Left forelimb (tissue), 1 donor: ENCODE measurements at places on chromosomes 4 and X.

DNA sequence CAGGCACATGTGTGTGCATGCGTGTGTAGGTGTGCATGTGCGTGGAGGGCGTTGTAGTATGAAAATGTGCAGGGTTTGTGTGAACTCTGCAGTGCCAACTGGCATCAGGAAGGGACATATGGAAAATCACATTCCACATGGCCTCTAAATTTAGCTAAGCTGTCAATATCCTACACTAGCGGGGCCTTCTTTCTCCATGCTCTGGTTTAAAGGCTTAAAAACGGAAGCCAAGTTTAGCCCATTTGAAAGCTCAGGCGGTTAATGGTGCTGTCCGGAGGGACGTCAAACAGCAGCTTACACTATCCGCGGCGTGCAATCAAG is 144.1 kb upstream of the NOCT start:
- DNase-seq: no peak

- no peak for DNase-seq
Measured at GRCh38 chr4:122360754-122361153, 18.1 kb upstream of the ADAD1 start.

DNA sequence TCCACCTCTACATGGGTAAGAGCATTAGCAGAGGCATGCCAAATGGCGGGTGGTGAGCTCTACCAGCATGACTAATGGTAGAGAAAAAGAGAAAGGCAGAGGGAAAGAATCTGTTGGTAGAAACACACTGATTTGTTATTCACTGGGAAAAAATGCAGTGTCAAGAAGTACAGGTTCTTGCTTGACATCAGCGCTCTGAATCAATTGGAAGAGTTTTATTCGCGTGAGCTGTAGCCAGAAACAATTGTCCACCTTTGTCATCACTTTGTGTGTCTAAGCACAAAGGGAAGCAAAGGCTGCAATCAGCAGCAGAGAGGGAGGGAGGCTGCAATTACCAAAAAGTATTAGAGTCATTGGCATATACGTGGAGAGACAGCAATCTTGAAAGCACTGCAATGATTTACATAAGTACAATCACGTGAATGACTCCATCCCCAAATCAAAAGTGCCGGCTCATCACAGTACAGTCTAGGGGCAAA is 67.7 kb upstream of the HS3ST1 start:
- no peak for DNase-seq

DNA sequence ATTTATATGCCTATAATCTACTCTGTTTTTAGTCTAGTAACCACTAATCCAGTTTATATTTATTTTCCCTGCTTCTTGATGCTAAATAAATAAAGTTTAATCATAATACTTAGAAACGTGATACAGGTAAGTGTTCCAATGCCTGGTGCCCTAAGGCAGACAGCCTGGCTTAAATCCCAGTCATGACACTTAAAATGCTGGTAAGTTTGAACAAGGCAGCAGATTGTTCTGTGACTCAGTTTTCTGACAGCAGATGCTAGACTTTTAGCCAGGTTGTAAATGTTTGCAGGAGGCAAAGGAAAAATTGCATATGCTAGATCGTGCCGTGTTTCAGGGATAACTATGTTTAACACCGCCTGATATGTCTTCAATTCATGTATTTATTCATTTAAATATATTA is 2661.6 kb downstream of the PCDH7 start:
- DNase-seq: no peak

DNA sequence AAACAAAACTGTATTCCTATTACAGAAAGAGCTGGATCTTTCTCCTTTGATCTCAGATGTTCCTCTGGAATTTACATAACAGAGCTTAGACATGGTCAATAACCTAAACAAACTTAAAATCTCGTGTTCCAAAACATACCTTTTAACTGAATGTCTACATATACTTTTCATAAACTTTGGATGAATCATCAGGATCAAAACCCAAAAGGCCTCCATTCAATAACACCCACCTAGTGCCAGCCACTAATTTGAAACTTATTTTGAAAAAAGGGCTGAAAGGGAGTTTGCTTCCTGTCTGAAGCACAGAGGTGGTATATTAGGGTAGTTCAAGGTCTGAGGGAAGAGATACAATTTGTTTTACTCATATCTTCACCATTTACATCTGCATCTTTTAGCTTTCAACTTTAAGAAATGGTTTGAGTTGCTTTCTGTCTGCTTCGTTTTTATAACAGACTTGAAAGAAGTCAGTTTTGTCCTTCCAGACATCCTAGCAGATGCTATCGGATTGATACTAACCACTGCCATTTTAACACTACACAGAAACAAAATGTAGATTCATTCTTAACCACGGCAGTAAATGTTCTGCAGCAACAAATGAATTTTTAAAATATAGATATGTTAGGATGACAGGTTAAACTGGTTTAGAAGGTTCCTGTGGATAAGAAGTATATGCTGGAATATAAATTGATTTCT is 242.8 kb upstream of the DKK2 start:
- no peak for DNase-seq

DNA sequence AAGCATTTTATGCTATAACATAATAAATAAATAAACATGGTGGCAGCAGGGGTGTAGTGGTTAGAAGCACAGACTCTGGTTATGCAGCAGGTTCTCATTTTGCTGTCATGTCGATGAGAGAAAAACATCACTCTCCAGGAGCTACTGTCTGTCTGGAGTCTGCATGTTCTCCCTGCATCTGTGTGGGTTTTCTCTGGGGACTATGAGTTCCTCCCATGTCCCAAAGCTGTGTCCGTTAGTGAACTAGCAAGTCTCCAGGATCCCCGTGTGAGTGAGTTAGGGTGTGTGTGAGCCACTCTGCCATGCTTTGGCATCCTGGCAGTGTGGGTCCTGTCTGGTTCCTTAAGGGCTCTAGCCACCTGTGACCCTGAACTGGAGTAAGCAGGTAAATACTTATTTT is 585.6 kb upstream of the AGA start:
- no peak for DNase-seq

DNA sequence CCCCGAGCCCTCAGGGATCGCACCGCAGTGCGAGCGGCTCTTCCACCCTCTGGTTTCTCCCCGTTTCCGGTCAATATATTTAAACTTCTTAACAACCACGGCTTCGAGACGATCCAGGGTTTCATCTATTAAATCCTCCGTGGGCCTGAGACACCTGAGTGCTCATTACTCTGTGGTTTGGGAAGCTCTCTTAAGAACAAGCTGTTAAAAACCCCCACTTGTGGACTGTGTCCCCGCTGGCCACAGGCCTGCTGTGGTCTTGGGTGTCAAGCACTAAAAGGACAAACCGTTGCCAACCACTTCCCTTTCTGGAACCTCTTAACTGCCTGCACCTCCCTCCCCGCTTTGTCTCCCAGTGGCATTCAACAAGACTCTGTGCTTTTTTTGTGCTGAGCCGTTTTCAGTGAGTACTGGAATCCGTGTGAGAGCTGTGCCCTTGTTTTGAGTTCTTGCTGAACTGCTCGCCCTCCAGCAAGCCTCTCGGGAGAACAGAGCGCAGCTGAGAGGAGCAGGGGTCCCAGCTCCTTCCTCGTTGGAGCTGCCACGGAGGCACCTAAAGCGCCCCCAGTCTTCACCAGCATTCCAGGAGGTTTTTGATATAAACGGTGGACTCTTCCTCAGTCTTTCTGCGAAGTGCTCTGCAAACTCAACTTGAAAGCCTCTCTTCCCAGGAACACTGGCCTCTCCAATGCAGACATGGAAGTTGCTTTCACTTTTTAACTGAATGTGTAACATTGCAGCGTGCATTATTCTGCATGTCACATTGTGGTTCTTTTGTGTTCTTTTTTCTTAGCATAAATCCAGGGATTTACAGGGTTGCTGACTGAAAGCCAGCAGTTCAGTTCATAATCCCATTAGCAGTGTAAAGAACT is 691 bp upstream of the IGFBP7 start:
- DNase-seq: peak; percentile 73

- DNase-seq: no peak
Measured at GRCh38 chr4:10893395-10893794, 208.8 kb upstream of the CLNK start.

GRCh38 chr4:165692082-165692481 is 181.0 kb upstream of the TLL1 start:
- DNase-seq: no peak

DNA sequence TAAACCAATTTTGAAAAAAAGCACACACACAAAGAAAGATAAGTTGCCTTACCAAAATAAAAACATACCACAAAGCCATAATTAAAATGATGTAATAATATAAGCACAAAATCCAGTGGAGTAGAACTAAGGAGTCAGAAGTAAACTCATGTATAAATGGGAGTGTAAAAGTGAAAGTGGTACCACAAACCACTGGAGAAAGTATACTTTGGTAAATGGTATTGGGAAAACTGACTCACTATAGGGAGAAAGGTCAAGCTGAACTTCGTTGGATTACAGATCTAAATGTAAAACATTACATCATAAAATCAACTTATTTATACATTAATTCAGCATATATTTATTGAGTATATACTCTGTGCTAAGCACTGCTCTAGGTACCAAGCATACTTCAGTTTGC is 46.3 kb upstream of the HHIP start:
- DNase-seq: no peak

DNA sequence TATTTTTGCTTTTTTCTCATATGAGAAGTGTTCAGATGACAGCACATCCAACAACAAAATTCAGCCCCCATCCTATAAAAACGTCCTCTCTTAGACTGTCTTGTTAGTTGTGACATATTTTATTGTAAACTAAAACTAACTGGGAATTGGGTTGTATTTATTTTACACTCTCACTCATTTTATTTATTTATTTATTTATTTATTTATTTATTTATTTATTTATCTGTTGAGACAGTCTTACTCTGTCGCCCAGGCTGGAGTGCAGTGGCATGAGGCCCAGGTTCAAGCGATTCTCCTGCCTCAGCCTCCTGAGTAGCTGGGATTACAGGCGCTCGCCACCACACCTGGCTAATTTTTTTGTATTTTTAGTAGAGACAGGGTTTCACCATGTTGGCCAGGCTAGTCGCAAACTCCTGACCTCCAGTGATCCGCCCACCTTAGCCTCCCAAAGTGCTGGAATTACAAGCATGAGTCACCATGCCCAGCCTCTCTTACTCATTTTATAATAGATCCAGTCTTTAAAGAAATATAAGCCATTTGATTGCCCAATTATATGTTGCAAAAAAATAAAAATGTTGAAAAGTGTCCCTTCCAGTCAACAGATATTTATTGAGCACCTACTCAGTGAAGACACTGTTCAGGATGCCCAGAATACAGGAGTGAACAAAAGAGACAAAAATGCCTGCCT is 44.6 kb downstream of the PALLD start:
- DNase-seq: no peak

- no peak for DNase-seq
Measured at GRCh38 chrX:72306085-72306801, 529 bp upstream of the CITED1 start.

DNA sequence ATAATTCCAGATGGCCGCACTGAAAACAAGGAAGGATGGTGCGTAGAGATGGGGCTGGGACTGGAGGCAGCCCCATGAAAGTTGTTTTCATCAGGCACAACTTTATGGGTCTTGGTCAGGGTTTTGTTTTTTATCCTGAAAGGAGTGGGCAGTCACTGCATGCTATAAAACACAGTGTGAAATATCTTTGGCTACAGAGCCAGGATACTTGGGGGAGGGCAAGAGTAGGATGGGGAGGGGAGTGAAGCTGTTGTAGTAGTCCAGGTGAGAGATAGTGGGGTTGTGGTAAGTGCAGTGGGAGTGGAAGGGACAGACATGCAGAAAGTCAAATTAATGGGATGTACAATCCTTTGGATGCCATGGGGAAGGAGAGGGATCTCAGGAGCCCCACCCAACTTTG is 56.5 kb downstream of the PTTG2 start:
- no peak for DNase-seq

- no peak for DNase-seq
Measured at GRCh38 chr4:137367620-137368019, 164.7 kb downstream of the PCDH18 start.

- no peak for DNase-seq
Measured at GRCh38 chrX:1904663-1905218, 289.9 kb downstream of the ASMT start.

GRCh38 chr4:138010639-138011038 is 231.5 kb downstream of the SLC7A11 start:
- DNase-seq: no peak

DNA sequence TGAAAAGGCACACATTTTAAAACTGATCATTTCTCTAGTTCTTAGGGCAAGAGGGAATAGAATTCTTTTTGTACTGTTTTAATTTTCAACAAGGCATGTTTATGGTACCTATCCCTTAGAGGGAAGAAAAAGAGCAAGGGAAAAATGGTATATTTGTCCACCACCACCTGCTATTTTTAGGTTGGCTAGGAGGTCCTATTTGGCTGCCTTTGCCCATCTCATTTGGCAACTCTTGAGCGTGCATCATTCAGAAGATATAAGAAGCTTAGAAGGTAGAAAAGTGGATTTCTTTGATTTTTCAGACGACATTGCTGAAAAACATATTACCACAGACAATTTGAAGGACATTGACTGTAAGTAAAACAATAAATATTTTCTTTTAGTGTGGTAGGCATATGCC is 69.0 kb downstream of the DCK start:
- DNase-seq: no peak

GRCh38 chr4:3515646-3516045 is 16.6 kb downstream of the LRPAP1 start:
- DNase-seq: no peak

- no peak for DNase-seq
Measured at GRCh38 chr4:186780291-186781031, 56.8 kb upstream of the FAT1 start.

- no peak for DNase-seq
Measured at GRCh38 chr4:62898115-62898514, 1511.1 kb downstream of the TECRL start.

DNA sequence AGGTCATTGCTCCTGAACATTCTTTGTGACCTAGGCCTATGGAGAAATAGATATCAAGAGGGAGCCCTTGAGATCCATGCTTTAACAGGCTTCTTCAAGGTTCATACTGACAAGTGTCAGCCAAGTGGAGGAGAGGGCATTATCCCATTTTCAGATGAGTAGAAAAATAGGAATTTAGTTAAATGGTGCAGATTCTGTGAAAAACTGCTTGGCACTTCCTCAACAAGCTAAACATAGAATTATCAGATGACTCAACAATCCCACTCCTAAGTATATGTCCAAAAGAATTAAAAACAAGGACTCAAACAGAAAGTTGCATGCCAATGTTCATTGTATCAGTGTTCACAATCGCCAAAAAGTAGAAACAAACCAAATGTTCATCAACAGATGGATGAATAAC is 43.8 kb upstream of the KCNIP4 start:
- no peak for DNase-seq

GRCh38 chrX:48573690-48574269 is 504 bp upstream of the RBM3 start:
- no peak for DNase-seq

GRCh38 chr4:10480616-10481015 is 23.4 kb upstream of the ZNF518B start:
- no peak for DNase-seq
